NCI-H524 treated with DMSO at 0.1 percent for 48 hours (cell line): ENCODE measurements at places on chromosomes 4 and X.

DNA sequence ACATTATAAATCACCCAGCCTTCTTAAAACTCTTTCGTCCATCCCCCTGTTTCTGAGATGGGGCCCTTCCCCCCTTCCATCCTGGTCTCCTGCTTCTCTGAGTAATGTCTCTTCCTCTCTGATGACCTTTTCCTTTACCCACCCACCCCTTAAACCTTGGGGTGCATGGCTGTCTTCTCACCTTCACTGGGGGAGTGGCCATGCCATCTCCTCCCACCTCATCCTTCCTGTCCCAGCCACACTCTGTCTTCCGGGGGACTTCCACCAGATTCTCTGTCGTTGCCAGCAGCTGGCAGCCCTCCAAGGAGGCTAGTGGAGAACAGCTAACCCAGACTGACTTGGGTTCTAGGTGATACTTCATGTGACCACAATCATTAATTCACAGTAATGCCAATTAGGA, 83.2 kb upstream of the SCML1 start:
- no peak for DNase-seq

GRCh38 chrX:134631426-134632346, 26.6 kb downstream of the PLAC1 start:
- peak; percentile 84 for DNase-seq

DNA sequence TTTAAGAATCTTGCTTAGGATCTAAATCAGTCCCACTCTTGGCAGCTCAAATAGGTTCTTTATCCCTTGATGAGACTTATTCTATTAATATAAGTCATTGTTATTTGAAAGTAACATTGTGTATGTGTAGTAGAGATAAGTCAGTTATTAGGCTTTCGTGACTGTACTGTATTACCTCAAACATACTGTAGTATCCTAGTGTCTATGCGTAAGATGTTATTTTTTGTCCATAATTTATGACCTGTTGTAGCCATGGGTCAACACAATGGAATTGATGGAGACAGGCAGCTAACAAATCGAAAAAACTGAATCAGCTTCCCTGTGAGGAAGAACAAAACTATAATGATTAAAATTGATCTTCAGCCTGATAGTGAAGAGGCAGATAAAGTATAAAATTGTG, 41.8 kb downstream of the CLCN3 start:
- no peak for DNase-seq

- DNase-seq = no peak
Measured at GRCh38 chr4:127048376-127049044, 584.2 kb upstream of the INTU start.

GRCh38 chr4:150949943-150950342, 65.1 kb downstream of the LRBA start:
- DNase-seq = no peak

GRCh38 chr4:118930255-118930654, 41.6 kb downstream of the SYNPO2 start:
- DNase-seq = no peak

DNA sequence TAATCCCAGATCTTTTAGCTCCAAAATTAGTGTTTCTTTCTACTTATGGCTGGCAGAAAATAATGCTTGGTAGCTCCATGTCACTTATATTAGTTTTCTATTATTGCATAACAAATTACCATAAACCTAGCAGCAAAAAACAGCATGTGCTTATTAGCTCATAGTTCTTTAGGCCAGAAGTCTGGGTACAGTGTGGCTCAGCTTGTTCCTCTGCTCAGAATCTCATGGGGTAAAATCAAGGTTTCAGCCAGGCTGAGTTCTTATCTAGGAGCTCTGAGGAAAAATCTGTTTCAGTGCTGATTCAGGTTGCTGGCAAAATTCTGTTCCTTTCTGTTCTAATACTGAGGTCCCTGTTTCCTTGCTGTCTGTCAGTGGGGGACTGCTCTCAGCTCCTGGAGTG, 101.1 kb downstream of the CT47B1 start:
- DNase-seq = no peak

GRCh38 chrX:35665311-35665710, 132.8 kb upstream of the MAGEB16 start:
- no peak for DNase-seq

DNA sequence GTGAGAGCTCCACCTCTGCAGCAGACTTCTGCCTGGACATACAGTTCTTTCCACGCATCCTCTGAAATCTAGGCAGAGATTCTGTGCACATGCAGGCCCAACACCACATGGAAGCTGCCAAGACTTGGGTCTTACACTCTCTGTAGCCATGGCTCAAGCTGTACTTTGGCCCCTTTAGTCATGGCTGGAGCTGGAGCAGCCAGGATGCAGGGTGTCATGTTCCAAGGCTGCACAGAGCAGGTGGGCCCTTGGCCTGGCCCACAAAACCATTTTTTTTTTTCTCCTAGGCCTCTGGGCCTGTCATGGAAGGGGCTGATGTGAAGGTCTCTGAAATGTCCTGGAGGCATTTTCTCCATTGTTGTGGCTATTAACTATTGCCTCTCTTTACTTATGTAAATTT, 990.5 kb upstream of the ADGRL3 start:
- DNase-seq = no peak

- no peak for DNase-seq
Measured at GRCh38 chr4:177263818-177264217, 45.9 kb upstream of the NEIL3 start.

DNA sequence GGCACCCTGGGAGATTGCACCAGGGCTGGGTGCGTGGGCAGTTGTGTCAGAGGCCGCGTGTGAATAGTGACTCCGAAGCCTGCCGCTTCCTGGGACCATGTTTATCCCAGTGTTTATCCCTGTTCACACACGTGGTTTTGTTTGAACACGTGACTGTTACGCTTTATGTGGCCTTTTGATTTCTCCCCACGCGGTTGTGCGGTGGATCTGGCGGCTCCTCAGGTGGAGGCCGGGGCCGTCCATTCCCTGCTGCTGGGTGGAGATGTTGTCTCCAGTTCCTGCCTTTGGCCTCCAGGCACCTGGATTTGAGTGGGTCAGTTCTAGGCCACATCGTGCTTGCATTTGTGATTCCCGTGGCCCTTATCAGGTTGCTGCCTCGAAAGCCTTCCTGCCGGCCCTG, 35.1 kb downstream of the NELFA start:
- no peak for DNase-seq

DNA sequence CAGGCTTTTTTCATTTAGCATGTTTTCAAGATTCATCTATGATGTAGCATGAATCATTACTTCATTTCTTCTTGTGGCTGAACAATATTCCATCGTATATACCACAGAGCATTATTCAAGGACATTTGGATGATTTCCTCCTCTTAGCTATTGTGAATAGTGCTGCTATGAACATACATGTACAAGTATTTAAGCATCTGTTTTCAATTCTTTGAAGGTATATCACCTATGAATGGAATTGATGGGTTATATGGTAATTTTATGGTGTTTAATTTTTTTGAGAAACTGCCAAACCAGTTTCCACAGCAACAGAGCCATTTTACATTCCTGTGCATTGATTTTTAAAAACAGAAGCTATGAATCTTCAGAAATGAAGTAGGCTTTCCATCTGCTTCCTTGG, 36.1 kb upstream of the WDR19 start:
- DNase-seq = no peak

GRCh38 chr4:20623939-20624338, 76.3 kb upstream of the PACRGL start:
- no peak for DNase-seq

- DNase-seq = no peak
Measured at GRCh38 chr4:3295837-3296624, 3.2 kb downstream of the RGS12 start.

DNA sequence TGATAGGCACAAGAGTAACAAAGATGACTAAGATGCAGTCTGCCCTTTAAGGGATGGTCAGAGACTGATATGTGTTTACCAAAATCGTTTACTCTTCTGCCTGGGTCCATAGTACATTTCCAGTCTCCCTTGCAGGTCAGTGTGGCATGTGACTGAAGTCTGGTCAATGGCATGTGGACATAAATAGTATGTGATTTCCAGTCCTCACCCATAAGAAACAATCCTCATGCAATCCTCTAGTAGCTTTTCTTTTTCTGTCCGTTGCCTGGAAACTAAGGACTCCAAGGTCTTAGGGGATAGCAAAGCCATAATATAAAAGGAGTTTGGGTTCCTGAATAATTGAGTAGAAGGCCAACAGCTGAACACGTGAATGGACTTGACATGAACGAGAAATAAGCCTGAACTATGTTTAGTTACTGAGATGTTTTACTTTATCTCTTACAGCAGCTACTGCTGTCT, 1.1 kb downstream of the SLC9B2 start:
- no peak for DNase-seq

- no peak for DNase-seq
Measured at GRCh38 chr4:1305261-1305711, 15.6 kb downstream of the MAEA start.

DNA sequence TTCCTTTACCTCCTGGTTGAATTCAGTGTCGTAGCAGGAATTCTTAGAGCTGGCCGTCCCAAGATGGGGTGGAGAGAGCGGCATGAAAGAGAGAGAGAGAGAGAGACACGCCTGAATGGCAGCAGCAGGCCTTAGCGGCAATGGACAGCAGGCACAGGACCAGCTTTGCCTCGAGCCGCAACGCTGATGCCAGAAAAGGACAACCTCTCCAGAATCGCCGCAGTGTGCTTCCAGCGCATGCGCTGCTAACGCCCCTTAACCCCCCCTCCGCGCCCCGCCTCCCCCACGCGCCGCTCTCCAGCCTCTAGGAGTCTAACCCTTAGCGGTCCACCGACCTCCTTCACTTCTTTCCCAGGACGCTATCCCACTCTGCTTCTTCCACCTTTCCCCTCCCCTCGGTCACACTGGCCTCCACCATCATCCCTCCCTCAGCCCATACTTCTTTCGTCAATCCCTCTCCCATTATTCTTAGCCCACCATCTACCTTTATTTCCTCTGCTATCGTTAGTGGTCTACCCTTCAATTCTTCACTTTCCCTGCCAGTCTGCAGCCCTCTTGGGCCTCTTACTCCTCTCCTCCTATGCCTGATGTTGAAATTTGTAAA, 10.5 kb upstream of the ZCCHC13 start:
- DNase-seq = peak; percentile 38

DNA sequence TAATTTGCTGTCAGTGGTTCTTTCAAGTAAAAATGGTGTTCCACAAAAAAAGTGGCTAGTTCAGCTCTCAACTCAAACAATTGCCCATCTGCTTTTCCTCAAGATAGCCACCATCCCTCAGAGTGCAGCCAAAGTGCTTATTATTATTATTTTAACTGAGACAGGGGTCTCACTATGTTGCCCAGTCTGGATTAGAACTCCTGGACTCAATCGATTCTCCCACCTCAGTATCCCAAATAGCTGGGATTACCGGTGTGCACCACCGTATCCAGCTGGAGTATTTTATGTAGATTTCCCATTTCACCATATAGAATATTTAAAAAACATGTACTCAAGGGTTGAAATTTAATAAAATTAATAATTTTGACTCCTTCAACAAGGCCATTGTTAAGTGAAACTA, 62.1 kb upstream of the USP9X start:
- no peak for DNase-seq

GRCh38 chr4:44760142-44760898, 34.0 kb upstream of the GNPDA2 start:
- DNase-seq = no peak

GRCh38 chr4:53477038-53477565, 99.7 kb downstream of the FIP1L1 start:
- DNase-seq = no peak

DNA sequence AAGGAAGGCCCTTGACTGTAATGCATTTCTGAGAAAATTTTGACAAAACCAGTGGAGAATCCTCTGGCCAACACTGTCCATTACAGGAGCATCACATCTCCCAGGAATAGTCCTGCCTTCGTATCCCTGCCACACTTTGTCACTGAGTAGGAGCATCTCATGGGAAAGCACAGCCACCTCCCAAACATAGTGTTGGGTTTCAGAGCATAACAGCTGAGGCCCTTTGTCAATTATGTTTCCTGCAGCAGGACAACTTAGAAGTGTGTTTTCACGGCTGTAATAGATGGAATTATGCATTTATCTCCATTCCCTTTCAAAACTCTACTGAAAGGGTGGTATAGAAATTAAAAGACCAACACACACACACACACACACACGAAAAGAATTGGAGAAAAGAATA, 91.1 kb upstream of the SMAD1 start:
- DNase-seq = no peak

DNA sequence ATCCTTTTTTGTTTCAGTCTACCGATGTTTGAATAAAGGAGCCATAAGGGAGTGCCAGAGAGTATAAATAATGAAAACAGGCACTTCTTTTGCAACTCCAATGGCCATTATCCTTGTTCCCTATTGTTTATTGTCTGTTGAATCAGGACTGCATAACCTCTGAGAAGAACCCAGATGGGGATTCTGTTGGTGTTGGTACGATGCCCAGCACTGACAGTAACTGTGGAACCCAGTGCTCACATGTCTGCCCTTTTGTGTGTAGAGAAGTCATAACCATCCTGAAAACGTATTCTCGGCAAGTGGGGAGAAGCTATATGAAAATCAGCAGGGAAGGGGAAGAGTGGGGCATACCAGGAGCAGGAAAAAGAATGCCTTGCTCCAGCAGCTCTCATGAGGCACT, 195.1 kb upstream of the EDNRA start:
- DNase-seq = no peak

DNA sequence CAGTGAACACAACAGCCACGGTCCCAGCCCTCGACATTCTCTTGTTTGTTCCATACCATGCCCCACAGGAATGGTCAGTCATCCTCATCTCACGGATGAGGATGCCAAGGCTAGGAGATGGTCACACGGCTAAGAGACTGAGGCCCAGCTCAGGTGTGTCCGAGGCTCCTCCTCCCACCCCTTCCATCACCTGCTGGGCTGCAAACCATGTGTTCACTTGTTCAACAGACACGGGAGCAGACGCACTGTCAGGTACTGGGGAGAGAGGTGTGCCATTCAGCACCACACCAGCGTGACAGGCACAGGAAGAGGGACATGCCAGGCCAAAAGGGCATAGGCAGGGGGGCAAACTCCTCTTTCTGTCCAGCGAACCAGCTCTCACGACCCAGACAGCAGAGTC, 45.9 kb downstream of the ABLIM2 start:
- no peak for DNase-seq

DNA sequence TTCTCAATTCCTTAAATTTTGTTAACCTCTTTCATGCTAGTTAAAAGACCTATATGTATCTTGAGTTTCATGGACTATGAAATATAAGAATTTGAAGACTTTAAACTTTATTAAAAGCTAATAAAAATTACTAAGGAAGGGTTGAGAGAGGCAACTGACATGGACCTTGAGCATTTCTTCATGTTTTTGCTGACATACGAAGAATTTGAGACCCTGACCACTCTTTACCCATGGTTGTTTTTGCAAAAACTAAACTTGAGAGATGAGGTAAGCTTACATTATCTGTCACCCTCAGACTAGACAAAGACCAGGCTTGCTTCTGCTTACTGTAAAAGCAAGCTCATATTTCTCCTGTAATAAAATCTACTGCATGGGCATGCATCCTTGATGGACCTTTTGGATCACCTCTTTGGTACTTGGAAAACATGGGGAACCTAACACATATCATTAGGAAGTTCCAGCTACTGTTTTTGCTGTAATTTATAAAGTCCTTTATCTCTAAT, 338.2 kb upstream of the PABPC4L start:
- DNase-seq = no peak

GRCh38 chr4:106695501-106696262, 327.1 kb upstream of the GIMD1 start:
- DNase-seq = no peak

- DNase-seq = no peak
Measured at GRCh38 chr4:161222889-161223288, 940.9 kb downstream of the FSTL5 start.

- no peak for DNase-seq
Measured at GRCh38 chr4:125283707-125284279, 31.0 kb upstream of the FAT4 start.

GRCh38 chr4:183823434-183823833, 81.7 kb upstream of the STOX2 start:
- DNase-seq = no peak
